Ovary (tissue), 10 donors: ENCODE measurements at places on chromosomes 16 and 17. TPM values are rescaled to one million over a fixed set of nuclear protein-coding genes. Genes with fewer than 3 reads are reported as not detected.

- DNase-seq: peak; percentile 93
Measured at GRCh38 chr17:4604111-4604644, 19.8 kb downstream of the SMTNL2 start.

C17orf78 gene
- not detected for polyA plus RNA-seq

RAPGEFL1 gene
- 1.4 TPM for polyA plus RNA-seq

TVP23A gene
- polyA plus RNA-seq: 3.2 TPM

DNA sequence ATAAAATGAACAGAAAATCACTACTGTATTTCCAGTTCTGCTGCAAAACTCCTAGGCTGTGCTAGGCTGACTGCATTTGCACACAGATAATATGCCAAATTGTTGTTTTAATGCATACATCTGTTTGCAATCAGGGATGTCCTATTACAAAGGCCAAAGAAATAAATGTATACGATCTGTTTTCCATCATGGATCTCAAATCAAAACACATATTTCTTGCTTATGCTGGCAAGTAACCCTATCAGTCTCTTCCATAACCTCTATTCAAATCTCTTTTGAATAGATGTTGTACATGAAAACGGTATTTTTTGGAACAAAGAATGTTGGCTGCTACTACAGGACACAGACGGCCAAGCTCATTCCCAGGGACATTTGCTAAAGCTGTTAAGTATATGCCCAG, 56.6 kb downstream of the DUSP14 start:
- no peak for DNase-seq
